ENCODE measurements at places on chromosomes 2 and 18.

- DNase-seq: no peak
Measured at GRCh38 chr2:97849881-97850528, 136.6 kb downstream of the ZAP70 start.

- DNase-seq: no peak
Measured at GRCh38 chr18:7607540-7608173, 40.5 kb downstream of the PTPRM start.

DNA sequence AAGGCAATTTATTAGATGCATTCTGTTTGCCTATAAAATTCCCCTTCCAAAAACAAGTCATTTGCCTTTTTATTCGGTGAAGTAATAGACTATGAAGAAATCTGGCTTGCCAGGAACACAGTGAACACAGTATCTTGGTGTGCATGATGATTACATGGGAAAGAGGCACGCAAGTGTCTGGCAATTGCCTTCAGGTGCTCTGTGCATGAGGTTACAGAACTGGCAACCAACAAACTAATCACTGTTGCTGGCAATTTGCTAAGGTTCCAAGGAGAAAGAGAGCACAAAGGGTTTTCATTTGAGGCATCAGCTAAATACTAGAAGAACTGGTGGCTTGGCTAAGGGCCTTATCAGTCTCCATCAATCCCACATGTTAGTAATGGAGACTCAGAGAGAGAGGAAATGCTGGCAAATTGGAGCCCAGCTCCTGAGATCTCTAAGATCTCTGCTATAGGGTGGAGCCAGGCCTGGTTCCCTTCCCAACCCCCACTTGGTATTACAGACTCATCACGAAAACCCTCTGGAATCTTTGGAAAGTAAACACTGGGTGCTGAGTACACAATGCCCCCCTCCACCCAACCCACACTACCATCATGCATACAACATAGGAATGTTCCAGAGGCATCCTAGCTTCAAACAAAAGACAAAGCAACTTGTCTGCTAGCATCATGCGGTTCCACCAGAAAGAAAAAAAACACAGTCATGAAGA, 10.4 kb downstream of the RNF152 start:
- no peak for DNase-seq

DNA sequence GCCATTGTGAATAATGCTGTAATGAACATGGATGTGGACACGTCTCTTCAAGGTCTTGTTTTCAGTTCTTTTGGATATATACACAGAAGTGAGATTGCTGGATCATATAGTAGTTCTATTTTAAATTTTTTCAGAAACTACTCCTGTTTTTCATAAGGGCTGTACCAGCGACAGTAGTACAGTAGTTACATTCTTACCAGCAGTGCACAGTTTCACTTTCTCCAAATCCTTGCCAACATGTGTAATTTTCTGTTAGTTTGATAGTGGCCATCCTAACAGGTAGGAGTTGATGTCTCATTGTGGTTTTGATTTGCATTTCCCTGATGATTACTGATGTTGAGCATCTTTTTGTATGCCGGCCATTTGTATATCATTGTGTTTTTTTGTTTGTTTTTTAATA, 81.7 kb downstream of the EPC2 start:
- no peak for DNase-seq

GRCh38 chr18:905307-905947, 756 bp downstream of the ADCYAP1 start:
- DNase-seq: no peak

GRCh38 chr2:71934595-71935261, 212.9 kb downstream of the CYP26B1 start:
- DNase-seq: no peak

- DNase-seq: no peak
Measured at GRCh38 chr18:29556070-29556469, 1379.1 kb upstream of the CDH2 start.

GRCh38 chr2:170465241-170465640, 249.9 kb upstream of the SP5 start:
- DNase-seq: no peak

DNA sequence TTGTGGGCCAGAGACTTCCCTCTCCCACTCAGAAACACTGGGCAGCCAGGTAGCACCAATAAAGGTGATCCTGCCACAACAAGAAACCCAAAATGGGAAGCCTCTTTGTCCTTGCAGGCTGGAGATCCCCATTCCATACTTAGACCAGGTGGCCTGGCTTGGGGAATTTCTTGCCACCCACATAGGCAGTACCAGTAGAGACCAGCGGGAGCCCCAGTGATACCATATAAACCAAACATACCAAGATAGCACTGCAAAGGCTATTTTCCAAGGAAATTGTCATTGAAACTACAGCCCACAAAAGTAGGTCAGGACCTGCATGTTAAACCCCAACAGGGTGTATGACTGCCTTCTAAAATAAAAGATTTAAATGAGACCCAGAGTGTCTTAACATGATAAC, 171.6 kb downstream of the DIS3L2 start:
- DNase-seq: no peak

GRCh38 chr2:239302083-239302807, 98.6 kb downstream of the HDAC4 start:
- DNase-seq: no peak

DNA sequence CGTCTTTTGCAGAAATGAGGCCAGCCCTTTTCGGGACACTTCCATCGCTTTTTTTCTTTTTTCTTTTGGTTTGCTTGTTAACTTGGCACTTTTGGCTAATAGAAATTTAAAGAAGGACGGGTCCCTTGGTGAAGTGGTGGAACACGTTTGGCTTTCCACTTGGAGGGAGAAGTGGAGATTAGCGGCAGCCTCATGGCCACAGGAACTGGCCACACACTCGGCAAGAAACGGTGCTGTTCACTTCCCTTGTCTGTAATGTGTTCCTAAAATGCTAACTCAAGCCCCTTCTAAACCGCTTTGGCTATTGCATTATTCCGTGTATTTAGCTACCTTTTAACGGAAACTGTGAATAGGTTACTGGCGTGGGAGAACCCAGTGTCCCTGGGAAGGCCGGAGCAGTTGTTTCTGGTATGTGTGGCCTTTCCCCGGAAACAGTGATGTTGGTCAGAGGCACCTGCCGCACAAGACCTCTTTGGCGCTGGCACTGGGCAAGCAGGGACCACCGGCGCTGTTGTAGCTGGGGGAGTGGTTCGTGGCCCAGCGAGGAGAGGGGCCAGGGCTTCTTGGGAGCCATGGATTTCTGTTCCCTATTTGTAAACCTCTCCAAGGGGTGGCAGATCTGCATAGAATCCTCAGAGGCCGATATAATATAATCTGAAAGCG, 981 bp downstream of the RAMP1 start:
- no peak for DNase-seq

DNA sequence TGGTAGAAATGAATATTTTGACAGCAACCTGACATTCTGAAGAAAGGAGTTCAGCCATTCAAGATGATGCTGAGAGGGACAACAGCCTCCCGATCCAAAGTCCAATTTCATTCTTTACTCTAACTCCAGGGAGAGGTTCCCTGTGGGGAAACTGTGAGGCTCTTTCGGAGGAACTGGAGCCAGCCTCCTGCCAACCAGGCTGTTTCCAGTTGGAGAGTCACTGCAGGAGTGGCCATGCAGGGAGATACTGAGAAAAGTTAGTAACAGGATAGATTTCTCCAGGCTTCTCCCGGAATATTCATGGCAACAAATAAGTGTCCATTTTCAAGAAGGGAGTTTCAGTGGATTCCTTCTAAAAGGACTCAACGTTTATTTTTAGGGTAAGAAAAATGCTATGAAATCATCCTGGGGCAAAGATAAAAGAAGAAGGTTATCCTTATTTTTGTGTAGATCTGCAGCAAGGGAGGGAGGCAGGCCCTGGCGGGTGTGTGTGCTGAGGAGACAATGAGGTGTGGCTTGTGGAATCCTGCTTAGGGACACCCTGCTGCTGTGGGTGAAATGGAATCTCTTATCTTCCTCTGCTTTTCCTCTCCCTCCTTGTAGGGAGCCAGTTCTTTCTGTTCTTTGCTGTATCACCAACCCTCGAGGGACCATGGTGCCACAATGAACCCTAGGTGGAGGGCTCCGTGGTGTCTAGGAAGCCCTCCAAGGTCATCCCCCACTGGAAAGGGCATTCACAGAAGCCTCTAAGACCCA, 18.1 kb downstream of the KLHL14 start:
- no peak for DNase-seq

DNA sequence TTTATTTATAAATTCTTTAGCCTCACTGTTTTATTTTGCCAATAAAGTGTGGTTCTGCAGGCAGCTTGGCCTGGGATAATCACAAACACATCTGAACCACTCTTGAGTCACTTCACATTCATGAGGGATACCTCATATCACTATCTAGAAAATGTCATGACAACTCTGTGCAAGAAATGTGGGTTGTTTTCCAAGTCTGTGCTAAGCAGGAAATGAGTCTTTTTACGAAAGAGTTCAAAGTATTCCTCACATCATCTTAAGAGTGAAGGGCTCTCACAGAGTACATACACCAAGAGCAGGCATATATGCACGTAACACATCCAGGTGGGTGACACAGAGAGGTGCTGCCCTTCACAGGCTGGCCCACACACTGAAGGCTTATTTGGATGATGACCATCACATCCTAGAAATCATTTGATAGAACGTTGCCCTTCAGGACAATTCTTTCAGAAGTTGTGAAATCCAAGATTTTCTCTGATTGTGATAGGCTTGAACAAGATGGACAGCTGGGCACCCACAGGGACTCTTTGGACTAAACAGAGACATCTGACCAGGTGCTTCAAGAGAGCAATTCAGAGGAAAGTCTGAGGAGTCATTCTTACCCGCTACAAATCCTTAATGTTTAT, 811.1 kb upstream of the LRATD1 start:
- no peak for DNase-seq

- DNase-seq: no peak
Measured at GRCh38 chr18:45373286-45373880, 241.9 kb upstream of the SLC14A2 start.

- no peak for DNase-seq
Measured at GRCh38 chr2:127401757-127402695, 14.3 kb upstream of the MAP3K2 start.

DNA sequence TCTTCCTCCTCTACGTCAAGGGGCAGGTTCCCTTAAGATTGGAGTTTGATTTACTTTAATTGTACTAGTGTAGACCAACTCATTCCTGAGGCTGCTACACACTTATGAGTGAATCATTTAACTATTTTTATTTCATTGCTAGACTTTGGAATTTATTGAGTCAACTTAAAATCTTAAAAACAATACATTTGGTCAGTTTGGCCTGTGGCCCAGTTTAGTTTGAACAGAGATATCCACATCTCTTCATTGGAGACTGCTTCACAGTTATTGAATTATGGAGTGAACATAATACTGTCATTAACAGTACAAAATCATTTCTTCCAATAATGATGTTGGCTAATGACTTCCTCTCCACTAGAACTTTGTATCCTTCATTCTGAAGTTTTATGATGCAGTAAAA, 34.5 kb upstream of the STPG4 start:
- DNase-seq: no peak

DNA sequence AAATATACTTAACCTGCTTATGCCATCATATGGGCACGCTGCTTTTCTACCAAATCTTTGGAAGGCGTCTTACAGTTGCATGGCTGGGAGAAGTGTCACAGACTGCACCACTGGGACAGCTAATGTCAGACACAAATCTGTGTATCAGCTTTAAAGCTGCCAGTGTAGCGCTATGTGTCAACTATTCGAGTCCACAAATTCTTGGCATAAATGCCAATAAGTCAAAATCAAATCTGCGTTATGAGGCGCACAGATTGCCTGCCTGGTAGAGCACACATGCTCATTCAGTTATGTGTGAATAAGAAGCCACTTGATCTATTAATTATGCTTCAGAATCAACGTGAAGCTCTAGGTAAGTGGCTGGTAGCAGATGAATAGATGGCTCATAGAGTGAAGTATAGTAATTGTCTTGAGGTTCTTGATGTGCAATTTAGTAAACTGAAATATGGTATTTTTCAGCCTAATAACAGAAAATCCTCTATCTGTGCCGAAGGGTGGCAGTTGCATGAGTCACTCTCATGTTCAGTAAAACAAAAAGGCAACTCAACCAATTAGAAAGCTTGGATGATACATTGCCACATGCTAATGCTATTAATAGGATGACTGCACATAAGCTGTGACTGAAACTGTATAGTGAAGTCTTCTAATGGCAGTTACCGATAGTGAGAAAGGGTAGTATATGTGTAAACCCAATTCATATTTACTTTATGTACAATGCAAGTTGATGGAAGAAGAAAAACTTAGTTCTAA, 52.0 kb downstream of the DCC start:
- DNase-seq: no peak

DNA sequence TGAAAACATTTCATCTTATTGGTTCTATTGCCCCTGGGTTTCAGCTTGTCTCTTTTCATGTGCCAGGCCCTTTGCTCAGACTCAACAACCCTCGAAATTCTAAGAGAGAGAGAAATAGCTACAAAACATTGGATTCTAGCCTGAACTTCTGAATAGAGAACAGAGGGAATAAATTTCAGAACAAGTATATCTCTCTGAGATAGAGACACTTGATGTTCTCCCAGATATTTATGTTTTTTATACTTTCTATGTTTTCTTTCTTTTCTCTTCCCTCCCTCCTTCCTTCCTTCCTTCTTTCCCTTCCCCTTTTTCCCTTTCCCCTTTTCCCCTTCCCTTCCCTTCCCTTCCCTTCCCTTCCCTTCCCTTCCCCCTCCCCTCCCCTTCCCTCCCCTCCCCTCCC, 279.5 kb upstream of the SPRED2 start:
- DNase-seq: no peak

- no peak for DNase-seq
Measured at GRCh38 chr2:190121971-190122370, 59.4 kb upstream of the MSTN start.

- no peak for DNase-seq
Measured at GRCh38 chr2:43178602-43179542, 47.5 kb downstream of the ZFP36L2 start.

DNA sequence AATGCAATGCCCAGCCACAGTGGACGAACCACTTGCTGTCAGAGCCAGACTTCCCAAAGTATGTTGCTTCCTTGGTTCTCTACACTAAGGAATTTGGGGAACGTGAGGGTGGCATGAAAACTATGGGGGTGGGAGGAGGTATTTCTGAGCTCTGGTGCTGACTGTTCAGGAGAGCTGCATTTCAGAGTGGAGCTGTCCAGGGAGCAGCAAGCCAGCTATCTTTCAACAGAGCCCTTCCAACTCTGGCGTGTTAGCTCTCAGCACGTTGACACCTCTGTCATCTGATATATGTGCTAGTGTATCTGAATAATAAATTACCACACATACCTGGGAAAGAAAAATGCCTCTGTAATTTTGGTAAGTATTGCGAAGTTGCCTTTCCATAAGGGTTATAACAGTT, 66.1 kb downstream of the SAP130 start:
- no peak for DNase-seq

GRCh38 chr18:44693030-44693784, 12.5 kb downstream of the SETBP1 start:
- DNase-seq: no peak

GRCh38 chr18:48945953-48946217, 4.9 kb downstream of the SMAD7 start:
- no peak for DNase-seq

GRCh38 chr18:63183952-63184770, 135.4 kb downstream of the BCL2 start:
- no peak for DNase-seq
